ENCODE measurements at places on chromosomes 7 and 10.

DNA sequence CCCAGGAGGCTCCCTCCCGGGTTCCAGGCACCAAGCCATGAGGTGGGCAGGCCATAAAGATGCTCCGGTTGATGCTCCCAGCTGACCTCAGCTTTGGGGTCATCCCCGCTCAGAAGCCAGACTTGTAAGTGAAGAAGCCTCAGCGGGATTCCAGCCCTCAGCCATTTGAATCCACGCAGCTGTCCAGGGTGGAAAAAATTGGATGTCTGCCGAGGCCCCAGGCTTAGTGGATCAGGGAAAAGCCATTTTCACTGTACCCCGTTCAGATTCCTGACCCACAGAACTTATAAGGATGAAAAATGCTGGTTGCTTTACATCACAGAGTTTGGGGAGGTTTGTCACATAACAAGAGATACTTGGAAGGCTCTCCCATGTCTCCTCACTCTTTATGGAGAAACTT lies 49.2 kb upstream of the CPN1 start:
- no peak for DNase-seq

DNA sequence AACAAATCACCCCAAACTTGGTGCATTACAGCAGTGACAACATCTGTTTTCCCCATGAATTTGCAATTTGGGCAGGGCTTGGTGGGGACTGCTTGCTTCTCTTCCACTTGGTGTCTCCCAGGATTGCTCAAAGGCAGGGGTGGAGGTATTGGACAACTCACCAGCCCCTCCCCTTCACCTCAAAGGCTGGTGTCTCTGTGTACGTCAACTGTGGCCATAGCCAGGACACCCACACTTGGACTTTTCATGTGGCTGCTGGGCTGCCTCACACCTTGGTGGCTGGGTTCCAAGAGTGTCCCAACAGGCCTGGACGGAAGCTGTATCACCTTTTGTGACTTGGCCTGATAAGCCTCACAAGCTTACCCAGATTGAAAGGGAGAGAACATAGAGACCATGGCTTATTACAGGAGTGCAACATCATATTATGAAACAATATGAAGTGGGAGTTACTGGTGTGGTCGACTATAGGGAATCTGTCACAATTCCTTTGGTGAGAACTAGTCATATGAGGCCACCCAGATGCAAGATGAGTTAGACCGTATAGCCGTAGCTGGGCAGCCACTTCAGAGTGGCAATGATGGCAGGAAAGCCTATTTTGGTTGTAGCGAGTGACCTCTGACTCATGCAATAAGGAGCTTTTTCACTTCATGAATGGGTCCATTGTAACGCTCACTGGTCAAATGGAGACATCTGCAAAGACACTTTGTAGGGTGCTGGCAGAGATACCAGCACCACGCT lies 187.6 kb upstream of the ITGB1 start:
- DNase-seq, result no peak

GRCh38 chr7:30970594-30971094 lies 6.9 kb downstream of the GHRHR start:
- no peak for DNase-seq

DNA sequence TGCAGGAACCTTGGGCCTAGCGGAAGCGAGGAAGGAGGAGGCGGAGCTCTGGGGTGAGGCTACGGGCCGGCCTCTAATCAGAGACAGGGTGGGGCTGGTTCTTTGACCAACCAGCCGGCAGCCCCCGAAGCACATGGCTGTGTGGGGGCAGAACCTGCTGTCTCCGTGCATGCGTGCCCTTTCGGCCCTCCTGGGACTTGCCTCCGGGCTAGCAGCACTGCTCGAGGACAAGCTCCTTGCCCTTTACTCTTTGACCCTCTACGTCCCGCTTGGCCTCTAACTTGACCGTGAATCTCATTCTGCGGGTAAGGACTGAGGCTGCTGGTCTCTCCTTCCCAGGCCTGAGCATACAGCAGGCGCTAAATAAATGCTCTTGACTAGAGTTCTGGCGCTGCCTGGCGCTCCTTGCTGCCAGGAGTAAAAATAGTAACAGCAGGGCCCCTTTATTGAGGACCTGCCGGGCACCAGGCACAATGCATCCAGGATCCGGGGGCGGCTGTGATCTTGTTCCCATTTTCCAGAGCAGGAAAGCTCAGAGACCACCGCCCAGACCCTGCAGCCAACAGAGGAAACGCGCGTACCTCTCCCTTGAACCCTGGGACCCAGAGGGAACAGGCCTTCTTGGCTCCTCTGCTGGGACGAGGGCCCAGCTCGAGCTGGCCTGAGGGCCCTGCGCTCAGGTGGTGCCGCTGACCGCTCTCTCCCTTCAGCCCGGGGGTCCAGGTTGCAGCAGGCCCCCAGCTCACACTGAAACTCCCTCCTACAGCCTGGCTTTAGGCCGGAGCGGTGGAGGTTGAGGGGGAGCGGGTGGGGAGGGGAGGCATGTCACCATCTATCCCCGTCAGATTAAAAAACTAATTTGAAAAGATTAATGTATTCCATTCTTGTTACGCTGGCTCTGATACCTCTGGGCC lies 2.7 kb upstream of the COMTD1 start:
- no peak for DNase-seq

DNA sequence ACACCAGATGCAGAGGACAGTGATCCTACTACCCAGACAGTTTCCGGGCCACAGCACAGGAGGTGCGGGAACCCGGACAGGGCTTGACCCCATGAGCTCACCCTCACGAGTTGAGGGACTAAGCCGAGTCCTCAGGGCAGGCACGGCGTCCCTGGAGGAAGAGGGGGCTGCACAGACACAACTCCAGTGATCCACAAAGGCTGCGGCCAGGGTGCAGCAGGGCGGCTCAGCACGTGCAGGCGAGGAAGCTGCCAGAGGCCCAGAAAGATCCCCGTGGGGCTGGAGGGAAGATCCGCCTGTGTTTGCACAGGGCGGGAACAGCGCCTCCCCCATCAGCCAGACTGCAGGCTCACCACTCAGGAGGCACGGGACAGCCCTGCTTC lies 45.9 kb upstream of the TMEM72 start:
- no peak for DNase-seq

DNA sequence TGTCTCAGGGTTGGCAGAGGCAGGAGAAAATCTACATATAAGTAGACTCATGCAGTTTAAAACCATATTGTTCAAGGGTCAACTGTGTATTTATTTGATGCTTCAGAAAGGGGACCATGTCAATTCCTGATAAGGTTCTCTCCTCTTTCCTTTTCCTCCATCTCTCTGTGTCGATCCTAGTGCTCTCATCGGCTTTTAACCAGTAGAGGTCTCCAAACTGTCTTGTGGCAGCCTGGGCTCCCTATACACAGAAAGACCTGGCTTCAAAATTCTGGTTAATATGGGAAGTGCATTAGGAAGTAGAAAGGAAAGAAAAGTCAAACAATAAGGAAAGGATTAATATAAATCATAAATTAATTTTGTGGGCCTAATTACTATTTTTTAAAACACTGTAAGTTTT lies 304.4 kb upstream of the C7orf33 start:
- no peak for DNase-seq

Measured in stimulated activated CD4-positive, alpha-beta T cell treated with anti-CD3 and anti-CD28 coated beads, Interleukin-15, amount 100 ng/mL, for 1 hour (primary cell).